ENCODE measurements at places on chromosomes 1 and 21. TPM values are rescaled to one million over a fixed set of nuclear protein-coding genes. Genes with fewer than 3 reads are reported as not detected.

GRCh38 chr1:218916720-218917119 is 257.0 kb upstream of the LYPLAL1 start:
- DNase-seq, result no peak

GRCh38 chr1:62230718-62231117 is 36.1 kb downstream of the L1TD1 start:
- no peak for DNase-seq

GRCh38 chr21:44650973-44651675 is 3.3 kb downstream of the KRTAP12-4 start:
- no peak for DNase-seq

GRCh38 chr1:44353604-44354003 is 1.5 kb downstream of the ERI3 start:
- no peak for DNase-seq

Gene FMO5
- total RNA-seq, result 0.62 TPM

DNA sequence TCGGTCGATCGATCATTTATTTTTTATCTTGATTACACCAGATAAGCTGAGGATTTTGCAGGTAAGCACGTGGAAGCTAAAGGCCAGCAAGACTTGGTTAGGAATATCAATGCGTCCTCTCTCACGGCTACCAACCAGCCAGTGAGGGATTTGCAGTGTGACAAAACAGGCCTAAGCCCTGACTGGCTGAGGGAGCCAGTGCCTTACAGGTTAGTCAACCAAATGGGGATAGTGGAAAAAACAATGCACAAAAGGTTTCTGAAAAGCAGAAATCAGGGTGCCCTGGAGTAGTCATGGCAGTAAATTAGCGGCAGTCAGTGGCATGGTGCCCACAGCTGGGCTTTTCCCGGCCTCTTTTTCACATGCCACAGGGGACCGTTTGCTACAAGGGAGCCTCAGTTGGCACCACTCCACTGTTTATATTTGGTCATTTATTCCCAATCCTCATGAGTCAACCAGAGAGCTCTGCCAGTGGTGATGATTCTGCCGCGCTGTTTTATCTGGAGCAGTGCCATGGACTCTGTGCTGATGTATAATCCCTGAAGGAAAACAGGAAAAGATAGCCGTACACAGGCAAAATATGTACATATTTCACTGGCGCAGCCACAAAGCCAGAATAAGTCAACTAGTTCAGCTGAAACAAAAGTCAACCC is 167.6 kb downstream of the RHOU start:
- DNase-seq, result peak; percentile 84

GRCh38 chr1:207217778-207218511 is 103.5 kb upstream of the CD55 start:
- no peak for DNase-seq

DNA sequence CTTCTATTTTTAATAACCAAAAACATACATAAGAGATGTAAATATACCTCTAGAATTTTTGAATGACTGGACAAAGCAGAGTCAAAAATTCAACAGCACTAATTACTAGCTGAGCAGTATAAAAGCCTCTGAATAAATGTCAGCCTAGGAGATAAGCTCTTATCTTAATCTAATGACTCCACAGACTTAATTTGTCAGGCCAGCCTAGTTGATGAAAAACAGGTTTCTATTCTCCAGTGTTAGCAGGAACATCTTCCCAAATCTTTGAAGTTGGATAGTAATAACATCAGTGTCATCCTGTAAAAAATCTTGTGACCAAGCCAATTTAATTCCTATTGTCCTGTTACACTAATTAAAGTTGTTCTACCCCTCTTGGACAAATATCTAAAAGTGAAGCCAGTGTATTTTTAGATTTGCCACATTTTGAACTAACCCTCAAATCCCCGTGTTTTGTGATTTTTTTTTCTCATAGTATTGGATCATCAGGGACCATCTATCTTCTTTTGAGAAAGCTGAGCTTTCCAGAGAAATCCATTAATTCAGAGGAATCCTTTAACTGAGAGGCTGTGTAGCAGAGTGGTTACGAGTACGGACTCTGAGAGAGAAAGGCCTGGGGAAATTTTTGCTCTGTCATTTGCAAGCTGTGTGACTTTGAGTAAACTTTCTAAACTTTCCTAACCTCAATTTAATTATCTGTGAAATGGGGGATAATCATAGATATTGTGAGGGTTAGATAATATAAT is 41.2 kb downstream of the LMO4 start:
- no peak for DNase-seq

GRCh38 chr1:245952383-245953026 is 554.6 kb downstream of the SMYD3 start:
- DNase-seq, result no peak

- no peak for DNase-seq
Observed at GRCh38 chr1:245956225-245956624, 550.9 kb downstream of the SMYD3 start.

- no peak for DNase-seq
Observed at GRCh38 chr1:25710583-25711347, 89.2 kb upstream of the SELENON start.

DNA sequence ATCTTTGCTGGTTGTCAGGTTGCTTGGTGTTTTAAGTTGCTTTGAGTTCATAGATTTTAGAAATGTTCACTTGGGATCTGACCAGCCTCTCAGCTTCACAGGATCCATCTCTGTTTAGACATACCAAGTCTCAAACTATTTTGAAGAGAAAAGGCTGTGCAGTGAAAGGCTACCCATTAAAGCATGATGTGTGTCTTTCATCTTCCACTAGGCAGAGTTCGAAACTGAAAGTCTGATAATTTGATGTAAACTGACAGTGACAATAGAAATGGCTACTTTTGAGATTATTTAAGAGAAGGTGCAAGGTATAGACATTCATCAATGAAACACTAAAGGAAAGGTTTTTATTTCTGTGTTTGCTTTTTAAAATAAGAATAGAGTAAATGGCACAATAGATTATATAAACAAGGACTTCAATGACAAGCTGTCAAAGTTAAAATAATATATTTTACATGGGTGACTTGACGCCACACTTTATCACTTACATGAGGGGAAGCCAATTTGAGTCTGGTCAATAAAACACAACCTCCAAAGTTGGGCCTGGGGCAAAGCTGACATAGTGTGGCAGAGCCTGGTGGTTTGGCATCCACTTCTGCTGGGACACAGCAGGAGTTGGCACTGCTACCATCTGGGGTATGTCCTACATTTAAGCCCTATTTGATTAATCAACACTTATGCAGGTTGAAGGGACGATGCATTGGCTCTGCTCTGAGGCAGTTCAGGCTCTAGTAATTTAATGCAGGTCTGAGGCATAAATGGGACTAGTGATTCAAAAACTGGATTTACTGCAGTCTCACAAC is 197.7 kb downstream of the CRB1 start:
- DNase-seq, result no peak

Gene RALGPS2
- 91.1 TPM for total RNA-seq

- no peak for DNase-seq
Observed at GRCh38 chr1:219713981-219714381, 101.1 kb upstream of the ZC3H11B start.

GRCh38 chr1:78577257-78578100 is 42.8 kb upstream of the IFI44L start:
- DNase-seq, result no peak

- no peak for DNase-seq
Observed at GRCh38 chr21:44255511-44255981, 6.2 kb downstream of the DNMT3L start.

Gene OR2T2
- total RNA-seq, result not detected

DNA sequence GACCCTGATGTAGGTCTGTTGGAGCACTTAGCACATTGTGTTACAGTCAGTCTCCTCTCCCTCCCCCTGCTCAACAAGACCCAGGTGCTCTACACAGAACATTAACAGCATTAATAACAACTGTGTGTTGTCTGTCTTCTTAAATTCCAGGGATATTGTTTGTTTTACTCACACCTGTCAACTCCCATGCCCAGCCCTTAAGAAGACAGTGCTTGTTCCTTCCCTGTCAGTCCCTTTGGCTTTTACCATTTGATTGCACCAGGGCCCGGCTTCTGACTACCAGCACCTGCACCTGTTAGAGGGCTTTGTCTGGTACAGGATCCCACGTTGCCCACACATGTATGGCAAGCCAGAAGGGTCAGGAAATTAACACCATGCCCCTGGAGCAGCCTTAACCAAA is 11.7 kb downstream of the RIMKLA start:
- DNase-seq, result no peak

Gene TRAF3IP3
- total RNA-seq, result 0.47 TPM

GRCh38 chr1:240998024-240998423 is 359.0 kb downstream of the RGS7 start:
- DNase-seq, result no peak
